ENCODE measurements at places on chromosomes 12 and 14.

DNA sequence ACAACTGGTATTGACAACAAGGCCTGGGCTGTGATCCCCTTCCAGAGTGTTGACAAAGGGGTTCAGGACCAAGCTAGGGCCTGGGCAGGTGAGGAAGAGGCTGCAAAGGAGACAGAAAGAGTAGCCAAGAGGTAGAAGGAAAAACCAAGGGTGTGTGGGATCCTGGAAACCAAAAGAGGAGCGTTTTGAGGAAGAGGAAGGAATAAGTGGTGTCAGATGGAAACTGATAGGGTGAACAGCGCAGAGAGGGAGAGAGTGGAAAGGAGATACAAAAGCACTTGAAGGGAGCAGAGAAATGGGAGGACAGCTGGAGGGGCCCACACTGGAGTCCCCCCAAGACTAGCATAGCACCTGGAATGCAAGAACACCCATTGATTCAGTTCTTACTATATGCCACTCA lies 8.3 kb upstream of the HVCN1 start:
- DNase-seq = no peak

DNA sequence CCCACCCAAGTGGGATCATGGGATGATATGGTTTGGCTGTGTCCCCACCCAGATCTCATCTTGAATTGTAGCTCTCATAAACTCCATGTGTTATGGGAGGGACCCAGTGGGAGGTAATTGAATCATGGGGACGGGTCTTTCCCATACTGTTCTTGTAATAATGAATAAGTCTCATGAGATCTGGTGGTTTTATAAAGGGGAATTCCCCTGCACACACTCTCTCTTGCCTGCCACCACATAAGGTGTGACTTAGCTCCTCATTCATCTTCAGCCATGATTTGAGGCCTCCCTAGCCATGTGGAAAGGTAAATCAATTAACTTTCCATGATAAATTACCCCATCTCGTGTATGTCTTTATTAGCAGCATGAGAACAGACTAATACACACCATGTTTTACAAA lies 109.2 kb downstream of the IGF1 start:
- DNase-seq = no peak

DNA sequence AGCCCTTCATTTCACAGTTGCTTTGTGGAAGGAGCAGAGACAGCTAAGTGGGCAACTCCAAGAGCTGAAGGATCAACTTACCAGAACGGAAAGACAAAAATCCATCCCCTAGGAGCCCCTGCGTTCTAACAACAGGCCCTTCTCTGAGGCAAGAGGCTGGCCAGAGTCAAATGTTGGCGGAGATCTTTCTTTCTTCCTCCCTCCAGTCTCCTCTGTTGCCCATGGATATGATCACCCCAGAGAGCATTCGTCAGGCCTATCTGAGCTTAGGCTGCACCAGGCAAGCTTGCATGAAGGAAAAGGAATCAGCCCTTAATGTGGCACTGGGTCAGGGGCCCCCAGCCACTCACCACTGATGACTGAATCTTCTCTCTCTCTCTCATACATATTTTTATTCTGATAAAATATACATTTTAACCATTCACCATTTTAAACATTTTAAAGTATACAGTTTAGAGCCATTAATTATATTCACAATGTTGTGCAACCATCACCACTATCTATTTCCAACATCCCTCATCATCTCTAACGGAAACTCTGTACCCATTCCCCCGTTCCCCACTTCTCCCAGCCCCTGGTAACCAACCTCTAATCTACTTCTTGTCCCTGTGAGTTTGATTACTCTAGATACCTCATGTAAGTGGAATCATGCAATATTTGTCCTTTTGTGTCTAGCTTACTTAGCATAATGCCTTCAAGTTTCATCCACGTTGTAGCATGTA lies 52.9 kb upstream of the CCND2 start:
- DNase-seq = no peak

- no peak for DNase-seq
Observed at GRCh38 chr14:42078345-42078744, 471.7 kb downstream of the LRFN5 start.

Data from left ventricle myocardium inferior (tissue), 1 donor.